ENCODE measurements at places on chromosomes 7 and 10.

DNA sequence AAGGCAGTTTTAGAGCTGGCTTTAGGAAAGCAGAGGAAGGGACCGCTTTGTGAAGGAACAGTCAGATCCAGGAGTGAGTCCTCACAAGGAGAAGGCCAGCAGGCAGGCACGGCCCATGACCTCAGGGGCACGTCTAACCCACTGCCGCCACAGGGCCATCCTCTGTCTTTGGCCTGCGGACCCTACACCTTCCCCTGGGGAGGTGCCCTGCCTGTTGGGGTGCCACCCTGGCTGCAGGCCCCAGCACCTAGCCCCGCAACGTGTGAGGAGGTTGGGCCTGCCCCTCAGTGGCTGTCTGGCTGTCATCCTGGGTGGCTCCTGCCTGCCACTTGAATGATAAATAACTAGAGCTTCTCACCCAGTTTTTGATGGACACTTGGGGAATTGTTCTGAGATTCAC is 31.0 kb upstream of the TRIM8 start:
- DNase-seq = no peak

DNA sequence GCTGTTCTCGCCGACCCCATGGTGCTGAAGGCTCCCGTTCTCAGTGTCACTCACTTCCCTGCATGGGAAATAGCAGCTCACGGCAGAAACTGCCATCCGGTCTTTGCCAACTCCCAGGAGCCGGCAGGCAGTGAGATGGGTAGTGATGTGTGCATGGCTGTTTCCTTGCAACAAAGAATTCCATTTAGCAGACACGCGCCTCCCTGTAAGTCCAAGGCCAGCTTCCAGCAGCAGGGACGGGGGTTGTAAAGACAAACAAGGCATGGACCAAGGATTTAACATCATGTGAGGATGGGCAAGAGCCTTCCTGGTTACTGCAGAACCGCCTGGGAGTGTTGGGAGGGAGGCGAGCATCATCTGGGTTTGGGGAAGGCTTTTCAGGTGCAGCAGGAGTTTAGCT is 273.1 kb downstream of the GLRX3 start:
- DNase-seq = no peak

DNA sequence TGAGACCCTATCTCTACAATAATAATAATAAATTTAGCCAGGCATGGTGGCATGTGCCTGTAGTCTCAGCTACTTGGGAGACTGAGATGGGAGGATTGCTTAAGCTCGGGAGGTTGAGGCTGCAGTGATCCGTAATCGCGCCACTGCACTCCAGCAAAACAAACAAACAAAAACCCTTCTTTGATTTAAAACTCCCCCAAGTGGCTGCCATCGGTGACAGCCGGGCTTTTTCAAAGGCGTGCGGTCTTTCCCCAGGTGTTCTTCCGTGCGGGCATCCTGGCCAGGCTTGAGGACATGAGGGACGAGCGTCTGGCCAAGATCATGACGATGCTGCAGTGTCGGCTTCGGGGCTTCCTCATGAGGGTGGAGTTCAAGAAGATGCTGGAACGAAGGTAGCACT is 1.9 kb upstream of the MYH16 start:
- DNase-seq = no peak

DNA sequence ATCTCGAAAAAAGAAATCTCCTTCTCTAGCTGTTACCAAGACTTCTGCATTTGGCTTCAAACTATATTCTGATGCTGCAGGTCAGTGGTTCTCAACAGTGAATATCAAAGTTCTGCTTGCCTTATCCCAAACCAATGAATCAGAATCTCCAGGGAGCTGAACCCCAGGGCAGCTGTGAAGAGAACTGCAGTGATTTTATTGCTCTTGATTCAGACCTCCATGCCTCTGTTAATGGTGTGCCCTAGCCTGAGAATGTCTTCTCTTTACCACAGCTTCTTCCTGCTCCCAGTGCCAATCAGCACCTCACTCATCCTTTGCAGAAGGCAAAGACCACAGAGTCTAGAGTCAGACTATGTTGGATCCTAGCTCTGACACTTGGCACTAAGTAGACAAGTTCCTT is 46.2 kb upstream of the MRLN start:
- DNase-seq = no peak

- DNase-seq = no peak
Measured at GRCh38 chr7:44787041-44787440, 9.4 kb upstream of the PPIA start.
